Stimulated activated CD4-positive, alpha-beta T cell treated with anti-CD3 and anti-CD28 coated beads, Interleukin-4, amount 100 ng/mL, for 48 hours (primary cell): ENCODE measurements at places on chromosomes 16 and 17.
A peak's percentile ranks its signal among the peaks of the same experiment; 100 is the strongest.

GRCh38 chr16:88591577-88592021 lies 21.4 kb downstream of the ZC3H18 start:
- peak; percentile 48 for DNase-seq

DNA sequence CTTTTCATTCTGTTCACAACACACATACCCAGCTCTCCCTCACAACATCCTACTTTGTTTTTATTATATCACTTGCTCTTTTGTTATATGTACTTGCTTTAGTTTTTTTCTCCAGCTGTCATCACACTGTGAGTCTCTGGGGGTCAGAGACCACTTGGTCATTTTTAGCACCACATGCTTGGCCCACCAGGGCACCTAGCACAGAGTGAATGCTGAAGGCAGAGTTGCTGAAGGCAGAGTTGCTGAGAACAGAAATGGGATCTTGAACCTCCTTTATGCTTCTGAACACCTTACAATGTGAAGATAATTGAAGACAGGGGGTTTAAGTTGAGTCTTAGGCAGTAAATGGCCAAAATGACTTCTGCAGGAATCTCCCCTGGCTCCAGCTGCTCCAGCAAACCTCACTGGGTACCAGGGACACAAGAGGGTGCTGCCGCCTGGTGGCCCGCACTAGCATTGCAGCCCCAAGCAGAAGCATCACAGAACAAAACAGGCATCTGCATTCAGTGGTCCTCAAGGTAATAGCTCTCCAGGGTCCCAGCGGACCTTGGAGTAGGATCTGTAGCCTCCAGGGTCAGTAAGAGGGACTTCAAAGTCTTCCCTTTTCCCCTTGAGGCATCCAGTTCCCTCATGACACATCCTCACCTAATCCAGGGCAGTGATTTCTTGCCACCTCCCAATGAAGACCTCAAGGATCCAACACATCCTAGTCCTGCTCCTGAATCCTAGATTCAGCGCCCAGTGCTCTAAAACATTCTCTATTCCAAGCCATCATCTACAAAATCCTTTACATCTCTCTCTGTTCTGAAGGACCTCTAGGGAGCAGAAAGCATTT lies 1972.6 kb downstream of the TP53TG3F start:
- DNase-seq: peak; percentile 9

DNA sequence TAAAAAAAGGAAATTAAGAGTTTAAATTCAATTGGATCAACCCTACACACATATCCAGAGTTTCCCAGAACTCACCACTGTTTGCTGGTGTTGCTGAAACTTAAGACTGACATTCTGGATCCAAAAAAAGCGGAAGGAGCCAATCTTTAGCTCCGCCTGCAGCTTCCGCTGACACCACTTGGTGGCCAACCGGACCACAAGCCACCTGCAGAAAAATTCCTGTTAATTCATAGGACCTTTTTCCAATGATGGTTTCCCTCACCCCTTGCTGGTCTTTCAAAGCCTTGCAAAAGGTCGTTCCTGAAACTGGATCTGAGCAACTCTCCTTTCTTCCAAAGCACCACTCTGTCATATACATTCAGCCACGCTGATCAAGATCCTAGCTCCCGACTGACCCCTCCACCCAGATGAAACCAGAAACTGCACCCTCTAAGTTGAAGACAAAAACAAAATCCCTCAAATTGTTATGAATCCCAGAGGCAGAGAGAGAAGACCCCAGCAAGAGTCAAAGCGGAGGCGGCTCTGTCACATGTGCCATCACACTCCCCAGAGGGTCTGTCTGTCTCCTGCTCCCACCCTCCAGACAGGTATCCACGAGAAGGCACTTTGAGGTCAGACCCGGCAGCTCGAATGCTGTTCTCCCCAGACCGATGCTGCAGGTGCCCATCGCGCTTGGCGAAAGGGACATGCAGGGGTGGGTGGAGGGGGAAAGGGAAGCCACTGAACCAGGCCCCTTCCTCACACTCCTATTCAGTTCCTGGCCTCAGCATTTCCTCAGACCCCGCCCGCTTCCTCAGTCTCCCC lies 773 bp downstream of the BLTP2 start:
- no peak for DNase-seq

DNA sequence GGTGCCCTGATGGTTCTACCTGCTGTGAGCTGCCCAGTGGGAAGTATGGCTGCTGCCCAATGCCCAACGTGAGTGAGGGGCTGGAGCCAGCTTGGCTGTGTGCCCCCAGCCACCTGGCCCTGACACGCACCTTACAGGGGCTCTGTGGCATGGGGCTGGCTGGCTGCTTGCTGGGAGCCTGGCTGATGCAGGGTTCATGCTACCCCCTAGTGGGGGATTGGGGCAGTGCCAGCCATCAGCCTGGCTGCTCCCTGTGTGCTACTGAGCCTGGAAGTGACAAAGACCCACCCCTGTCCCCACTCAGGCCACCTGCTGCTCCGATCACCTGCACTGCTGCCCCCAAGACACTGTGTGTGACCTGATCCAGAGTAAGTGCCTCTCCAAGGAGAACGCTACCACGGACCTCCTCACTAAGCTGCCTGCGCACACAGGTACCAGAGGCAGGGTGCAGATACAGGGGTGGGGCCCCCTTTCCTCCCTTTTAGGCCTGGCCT lies 5.7 kb downstream of the GRN start:
- peak; percentile 63 for DNase-seq

GRCh38 chr17:58060596-58061191 lies 22.5 kb upstream of the DYNLL2 start:
- DNase-seq: no peak

GRCh38 chr16:77306075-77306474 lies 106.9 kb downstream of the SYCE1L start:
- no peak for DNase-seq
